GM10248 (cell line): ENCODE measurements at places on chromosomes 2 and 18.
A peak's percentile ranks its signal among the peaks of the same experiment; 100 is the strongest.

DNA sequence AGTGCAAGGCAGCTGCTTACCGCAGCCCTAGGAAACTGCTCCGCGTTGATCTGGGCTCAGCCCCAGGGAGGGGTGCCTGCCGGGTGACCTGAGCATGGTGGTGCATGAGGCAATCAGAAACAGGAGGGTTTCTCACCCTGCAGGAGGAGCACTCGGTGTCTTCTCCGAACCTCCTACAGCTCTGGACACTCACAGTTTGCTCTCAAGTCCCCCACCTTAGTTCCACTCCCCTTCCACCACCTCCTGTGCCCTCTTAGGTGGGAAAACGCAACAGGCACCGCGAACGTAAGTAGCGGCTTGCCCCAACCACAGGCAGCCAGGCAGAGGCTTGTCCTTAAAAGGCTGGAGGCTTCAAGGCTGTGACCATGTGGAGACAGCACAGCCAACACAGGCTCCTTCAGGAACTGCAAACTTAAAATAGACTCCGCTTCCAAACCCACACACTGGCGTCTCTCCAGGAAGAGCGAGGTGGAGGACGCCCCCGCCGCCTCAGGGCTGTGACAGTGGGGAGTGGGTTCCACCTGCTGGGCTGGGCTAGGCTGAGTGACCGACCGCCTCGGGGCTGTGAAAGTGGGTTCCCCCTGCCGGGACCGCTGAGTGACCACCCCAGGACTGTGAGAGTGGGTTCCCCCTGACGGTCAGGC is 71.6 kb downstream of the NDUFA10 start:
- no peak for DNase-seq

DNA sequence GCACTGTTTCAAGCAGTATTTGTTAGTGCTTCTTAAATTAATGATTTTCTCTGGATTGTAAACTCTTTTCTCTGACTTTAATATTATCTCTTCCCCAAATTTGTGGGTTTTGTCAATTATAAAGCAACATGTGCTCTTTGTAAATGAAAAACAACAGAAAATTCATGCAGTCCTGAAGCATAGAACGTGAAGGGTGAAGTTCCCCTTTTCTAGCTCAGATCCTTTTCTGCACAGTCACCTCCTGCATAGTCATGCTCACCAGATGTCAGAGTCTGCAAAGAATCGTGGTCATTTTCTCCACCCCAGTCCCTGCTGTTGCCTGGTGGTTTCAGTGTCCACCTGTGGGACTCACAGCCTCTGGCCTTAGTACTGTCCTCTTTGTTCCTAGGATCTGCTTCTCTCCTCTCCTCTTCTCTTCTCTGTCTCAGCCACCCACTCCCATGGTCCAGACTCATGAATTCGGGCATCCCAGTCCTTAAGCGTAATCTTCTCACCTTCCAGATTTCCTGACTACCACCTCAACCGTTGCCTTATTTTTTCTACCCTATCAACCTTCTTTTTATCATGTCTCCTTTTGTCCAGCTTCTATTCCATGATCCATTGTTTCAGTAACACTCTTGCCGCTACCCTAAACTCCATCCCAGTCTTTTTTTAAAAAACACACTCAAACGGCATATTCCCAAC is 229.1 kb downstream of the RTP5 start:
- peak; percentile 39 for DNase-seq

DNA sequence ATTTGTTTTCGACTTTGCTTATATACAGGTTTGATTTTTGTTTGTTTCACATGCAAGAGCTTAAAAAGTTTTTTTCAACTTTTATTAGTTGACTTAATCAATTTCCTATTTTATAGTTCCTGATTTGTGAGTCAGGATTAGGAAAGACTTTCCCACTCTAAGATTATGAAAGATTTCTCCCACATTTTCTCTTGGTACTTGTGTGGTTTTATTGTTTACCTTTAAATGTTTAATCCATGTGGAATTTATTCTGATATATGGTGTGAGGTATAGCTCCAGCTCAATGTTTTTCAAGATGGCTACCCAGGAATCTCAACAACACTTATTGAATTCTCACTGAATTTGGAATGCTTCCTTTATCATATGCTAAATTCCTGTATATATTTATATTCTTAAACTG is 117.8 kb upstream of the LGALSL start:
- no peak for DNase-seq

DNA sequence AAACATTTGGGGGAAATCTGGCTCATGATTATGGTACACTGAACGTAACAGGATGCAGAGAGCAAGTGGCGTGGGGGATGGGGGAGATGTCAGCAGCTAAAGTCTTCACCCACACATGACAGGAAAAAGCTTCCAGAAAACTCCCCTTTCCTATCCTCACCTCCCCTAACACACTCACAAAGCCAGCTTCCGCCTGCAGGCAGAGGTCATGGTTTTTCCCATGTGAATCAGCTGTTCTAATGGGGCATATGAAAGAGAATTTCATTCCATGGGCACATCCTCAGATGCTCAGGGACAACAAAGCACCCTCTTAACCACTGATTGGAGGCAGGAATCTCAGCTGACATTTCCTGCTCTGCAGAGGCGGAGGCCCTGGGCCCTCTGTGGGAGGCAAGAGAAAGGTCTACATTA is 129.1 kb downstream of the TSN start:
- no peak for DNase-seq

DNA sequence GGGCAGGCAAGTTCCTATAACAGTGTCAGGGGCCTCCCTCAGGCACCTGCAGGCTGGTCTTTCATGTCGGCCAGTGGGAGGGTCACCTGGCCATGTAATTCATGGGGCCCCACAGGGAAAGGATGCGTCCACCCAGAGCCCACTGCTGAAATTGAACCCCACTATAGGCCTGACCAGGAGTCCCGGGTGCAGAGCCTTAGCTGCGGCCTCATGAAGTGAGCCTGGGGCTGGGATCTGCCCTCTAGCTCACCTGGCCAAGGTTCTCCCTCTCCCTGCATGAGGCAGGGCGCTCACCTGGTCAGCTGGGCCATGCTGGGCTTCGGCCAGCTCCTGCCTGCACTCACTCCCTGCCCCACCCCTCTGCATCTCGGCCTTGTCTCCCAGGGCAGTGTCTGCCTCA is 41.1 kb downstream of the C1QL2 start:
- no peak for DNase-seq

GRCh38 chr2:212941361-212941760 is 210.1 kb downstream of the IKZF2 start:
- DNase-seq: no peak

DNA sequence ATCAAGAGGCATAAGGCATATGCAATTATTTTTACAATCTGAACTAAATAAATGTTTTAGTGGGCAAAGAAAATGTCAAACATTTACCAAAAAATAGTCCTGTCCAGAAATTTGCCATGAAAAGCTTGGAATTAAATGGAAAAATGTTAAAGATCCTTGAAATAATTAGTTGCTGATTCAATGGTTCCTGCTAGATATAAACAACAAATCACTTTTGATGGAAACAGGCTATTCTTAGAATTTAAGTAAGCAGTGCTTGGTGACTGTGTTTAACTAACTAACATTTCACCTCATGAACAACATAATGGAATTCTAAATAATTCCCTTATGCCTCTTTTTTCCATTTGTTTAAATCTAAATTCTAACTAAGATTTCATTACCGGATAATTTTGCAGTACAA is 3.9 kb downstream of the RND3 start:
- no peak for DNase-seq

GRCh38 chr2:72515696-72516095 is 310.1 kb downstream of the EXOC6B start:
- DNase-seq: no peak

DNA sequence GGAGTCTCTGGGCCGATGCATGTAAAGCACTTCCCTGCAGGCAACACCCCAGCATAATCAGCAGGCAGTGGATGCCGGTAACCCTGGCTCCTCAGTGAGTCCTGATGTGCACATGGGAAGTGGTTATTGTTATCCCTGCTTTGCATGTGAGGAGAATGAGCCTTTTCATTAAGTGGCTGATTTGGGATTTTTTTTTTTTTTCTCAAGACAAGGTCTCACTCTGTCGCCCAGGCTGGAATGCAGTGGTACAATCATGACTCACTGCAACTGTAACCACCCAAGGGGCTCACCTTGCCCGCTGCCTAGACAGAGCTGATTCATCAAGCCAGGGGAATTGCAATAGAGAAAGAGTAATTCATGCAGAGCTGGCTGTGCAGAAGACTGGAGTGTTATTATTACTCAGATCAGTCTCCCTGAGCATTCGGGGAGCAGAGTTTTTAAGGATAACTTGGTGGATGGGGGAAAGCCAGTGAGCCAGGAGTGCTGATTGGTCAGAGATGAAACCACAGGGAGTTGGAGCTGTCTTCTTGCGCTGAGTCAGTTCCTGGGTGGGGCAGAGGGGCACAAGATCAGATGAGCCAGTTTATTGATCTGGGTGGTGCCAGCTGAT is 95.4 kb downstream of the SOCS6 start:
- DNase-seq: no peak

DNA sequence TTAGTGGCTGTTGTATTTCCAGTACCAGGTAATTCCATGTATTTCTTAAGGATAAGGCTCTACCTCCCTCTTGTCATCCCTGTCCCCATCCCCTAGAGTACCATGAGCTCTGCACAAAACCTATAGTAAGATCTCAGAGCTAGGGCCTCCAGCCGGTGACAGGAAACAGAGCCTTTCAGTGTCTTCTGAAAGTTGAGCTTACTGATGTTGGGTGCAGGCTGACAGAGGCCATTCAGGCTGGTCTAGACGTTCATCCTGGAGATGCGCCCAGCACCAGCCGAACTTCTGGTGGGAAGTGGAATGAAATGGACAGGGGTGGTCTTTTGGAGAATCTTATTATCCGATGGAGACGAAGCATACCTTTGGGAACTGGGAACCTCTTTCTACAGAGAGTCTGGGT is 16.7 kb upstream of the LYPD6B start:
- peak; percentile 45 for DNase-seq

DNA sequence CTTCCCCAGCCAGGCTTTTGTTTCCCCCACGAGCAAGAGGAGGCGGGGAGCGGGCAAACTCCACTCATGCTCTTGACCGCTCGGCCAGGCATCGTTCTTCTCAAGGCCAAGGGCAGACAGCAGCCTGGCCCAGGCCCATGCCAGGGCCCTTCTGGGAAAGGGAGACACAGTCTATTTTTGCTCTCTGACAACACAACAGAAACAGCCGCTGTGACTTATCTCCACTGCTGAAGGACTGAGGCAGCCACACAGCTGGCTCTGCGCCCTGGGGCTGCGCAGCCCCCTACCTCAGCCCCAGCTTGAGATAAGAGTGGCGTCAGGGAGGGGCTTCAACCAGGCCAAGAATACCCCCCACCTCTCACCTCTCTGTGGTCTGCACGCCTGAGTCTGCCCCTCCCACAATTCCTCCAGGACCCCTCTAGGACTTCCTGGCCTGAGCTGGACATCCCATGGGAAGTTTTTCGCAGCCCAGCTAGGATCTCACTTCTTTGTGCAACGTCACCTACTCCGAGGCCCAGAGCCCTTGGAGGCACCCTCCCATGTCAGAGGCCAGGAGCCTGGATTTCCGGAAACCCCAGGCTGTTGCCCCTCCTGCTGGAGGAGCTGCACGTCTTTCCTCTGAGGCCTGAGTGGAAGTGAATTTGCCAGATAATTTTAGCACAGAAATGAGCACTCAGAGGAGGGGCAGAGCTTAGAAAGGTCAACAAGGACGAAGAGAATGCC is 118.9 kb upstream of the OTOS start:
- no peak for DNase-seq

GRCh38 chr2:24105816-24106215 is 17.3 kb downstream of the PFN4 start:
- no peak for DNase-seq

DNA sequence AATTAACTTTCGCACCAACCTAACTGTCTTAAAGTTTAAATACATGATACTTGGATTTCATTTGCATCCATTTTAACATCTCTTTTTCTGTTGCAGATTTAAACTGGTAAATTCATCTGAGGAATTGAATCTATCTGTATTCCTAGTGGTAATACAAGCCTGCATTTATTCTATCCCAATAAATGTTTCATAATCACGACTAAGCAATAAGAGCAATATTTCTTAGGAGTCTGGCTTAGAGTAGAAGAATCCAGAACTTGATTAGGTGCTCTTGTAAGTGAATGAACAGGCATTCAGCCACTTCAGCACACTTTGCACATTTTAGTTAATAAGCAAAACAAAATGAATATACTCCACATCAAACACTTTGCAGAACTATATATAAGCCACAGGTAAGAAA is 27.0 kb downstream of the MSH6 start:
- no peak for DNase-seq

DNA sequence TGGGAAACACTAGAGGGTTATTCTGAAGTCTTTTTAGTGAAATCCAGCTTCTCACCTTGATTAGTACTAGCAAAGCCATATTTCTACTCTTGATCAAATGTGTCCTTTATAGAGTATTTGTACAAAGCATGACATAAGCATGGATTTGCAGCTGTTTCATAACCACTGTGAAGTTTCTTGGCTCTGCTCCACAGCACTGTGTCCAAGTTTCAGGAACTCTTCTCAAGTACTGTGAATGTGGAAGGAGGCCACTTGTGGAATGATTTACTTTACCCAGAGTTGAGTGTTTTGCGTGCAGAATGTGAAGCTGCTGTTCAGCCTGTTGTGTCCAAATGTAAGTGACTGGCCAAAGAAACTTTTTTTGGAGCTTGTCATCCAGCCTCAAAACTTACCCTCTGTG is 16.2 kb upstream of the MAPRE2 start:
- DNase-seq: no peak

- DNase-seq: no peak
Observed at GRCh38 chr2:44960871-44961270, 19.4 kb downstream of the SIX3 start.

DNA sequence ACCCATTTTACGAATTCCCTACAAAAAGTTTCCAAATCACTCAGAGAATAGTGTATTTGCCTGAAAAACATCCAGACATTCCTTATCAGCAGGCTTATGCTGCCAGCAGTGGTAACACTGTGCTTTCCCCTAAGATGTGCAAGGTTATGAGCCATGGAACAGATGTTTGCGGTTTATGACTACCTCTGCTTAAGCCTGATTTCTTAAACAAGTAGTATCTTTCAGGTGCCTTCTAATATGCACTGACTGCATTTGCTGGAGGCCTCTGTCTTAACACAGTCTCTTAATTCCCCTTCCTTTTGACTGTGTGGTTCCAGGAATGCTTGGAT is 54.8 kb downstream of the CDC42EP3 start:
- DNase-seq: no peak

GRCh38 chr2:46091961-46092667 is 205.1 kb upstream of the EPAS1 start:
- DNase-seq: no peak

GRCh38 chr2:179177694-179178093 is 86.9 kb downstream of the SESTD1 start:
- no peak for DNase-seq

DNA sequence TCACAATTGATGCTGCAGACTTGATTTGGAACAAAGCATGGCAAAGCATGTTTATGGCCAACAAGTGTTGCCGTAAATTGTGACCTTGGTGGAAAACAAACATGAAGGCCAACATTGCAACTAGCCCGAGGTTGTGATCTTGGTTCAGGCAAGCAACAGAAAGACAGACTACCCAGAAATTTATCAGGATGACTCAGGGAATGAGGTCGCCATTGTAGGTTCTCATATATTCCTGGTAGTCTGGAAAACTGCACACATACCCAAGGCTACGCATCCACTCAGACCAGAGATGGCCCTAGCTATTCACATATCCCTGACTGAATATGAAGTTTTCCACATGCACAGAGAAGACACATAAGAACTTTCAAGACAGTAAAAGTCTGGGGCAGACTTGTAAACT is 30.1 kb downstream of the CYP1B1 start:
- DNase-seq: no peak
